ENCODE measurements at places on chromosomes 13 and 19.

DNA sequence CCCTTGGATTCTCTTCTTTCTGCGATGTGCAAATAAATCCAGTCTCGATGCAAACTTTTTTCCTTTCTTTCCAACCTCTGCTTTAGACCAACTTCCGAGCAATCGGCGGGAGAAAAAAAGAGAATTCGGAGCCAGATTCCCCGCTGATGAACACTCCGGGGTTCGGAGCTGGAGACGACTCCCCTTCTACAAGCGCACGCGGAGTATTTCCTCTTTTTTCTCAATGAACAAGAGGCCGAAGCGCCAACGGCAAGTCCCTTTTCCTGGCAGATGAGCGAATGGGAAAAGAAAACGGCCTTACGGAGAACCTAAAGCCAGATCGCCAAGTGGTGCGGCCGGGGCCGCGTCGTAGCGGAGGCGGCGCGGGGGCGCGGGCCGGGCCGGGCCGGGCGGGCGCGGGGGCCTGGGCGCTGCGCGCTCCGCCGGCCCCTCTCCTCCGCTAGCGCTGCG, 250 bp downstream of the SPRY2 start:
- peaks cover 17% of the 10 kb centered on the region for H3K4me1 ChIP-seq
- H3K36me3 ChIP-seq, result peaks cover 18% of the 10 kb centered on the region
- peak overlapping the region; percentile 81 for H3K4me3 ChIP-seq
- DNase-seq, result no peak

DNA sequence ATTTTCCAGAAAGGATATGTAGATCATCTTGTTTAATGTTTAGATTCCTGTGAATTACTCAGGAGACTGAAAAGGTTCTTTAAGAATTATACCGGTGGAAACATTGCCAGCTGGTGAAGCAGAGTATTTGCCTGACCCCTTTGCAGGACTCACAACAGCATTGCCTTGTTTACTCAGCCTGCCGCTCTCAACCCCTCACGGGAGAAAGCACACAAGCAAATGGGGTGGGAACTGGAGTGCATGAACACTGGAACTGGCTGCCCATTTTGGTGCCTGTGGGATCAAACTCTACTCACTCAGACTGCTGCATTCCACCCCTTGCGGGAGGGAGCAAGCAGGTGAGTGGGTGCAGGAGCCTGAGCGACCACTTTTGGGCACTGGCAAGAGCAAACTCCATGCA, 804.7 kb upstream of the SLITRK1 start:
- H3K27me3 ChIP-seq, result no peaks in the 10 kb centered on the region
- no peaks in the 10 kb centered on the region for H3K4me1 ChIP-seq
- no peaks in the 10 kb centered on the region for H3K36me3 ChIP-seq
- H3K4me3 ChIP-seq, result no peak overlapping the region
- H3K27ac ChIP-seq, result no peak overlapping the region

DNA sequence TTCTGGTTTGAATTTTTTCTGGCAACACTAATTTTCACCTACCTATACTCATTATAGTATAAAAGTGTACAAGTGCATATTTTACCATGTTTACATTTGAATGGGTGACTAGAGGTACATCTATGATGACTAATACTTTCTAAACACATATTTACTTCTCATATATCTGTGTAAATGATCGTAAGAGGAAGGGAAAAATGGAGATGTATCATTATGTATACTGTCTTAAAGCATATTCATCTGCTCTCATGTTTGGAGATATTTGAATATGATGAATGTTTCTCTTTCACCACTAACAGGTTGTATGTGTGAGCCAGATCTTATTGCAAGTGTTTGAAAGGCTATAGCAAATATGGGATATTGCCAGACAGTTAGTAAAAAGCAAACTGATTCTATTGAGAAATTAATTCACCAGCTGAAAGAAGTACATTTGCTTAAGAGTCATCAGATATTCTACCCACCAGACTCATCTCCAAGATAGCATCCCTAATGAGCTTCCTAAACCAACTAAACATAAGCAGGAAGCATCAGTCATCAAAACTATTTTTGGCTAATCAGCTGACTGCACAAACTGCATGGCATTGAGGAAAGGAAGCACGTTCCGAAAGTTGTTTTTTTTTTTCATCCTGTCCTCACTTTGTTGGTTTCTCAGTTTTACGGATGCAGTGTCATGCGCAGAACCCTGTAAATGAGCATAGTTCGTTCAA, 738.2 kb downstream of the GPC5 start:
- no peak overlapping the region for H3K4me3 ChIP-seq
- no peaks in the 10 kb centered on the region for H3K27me3 ChIP-seq
- H3K36me3 ChIP-seq, result no peaks in the 10 kb centered on the region
- H3K4me1 ChIP-seq, result no peaks in the 10 kb centered on the region

- H3K36me3 ChIP-seq, result no peaks in the 10 kb centered on the region
- no peak overlapping the region for H3K4me3 ChIP-seq
- H3K4me1 ChIP-seq, result no peaks in the 10 kb centered on the region
These were observed 7.2 kb downstream of the FAM216B start for GRCh38 chr13:42788601-42789000.

DNA sequence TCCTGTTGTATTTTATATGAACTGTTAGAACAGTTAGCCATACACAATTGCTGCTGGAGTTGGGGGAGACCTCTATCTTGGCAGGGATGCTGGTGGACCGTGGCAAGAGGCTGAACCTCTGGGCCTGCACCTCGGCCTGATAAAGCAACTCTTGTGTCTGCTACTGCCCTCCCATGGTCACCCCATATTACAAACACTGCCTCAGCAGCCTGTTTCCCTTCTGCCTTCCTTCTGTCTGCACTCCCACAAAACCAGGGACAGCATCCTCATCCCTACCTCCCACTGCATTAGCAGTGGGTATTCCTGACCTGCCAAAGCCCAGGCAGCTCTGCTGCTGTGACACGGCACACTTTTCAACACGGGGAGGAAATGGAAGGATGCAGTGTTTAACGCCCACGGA, 456.4 kb downstream of the FGF14 start:
- H3K27ac ChIP-seq, result no peak overlapping the region
- H3K27me3 ChIP-seq, result no peaks in the 10 kb centered on the region
- no peak overlapping the region for H3K4me3 ChIP-seq
- no peak for DNase-seq

- H3K36me3 ChIP-seq, result no peaks in the 10 kb centered on the region
- no peak overlapping the region for H3K27ac ChIP-seq
- DNase-seq, result no peak
- no peak overlapping the region for H3K4me3 ChIP-seq
These were observed 436.5 kb downstream of the KCTD12 start for GRCh38 chr13:76449716-76450115.

DNA sequence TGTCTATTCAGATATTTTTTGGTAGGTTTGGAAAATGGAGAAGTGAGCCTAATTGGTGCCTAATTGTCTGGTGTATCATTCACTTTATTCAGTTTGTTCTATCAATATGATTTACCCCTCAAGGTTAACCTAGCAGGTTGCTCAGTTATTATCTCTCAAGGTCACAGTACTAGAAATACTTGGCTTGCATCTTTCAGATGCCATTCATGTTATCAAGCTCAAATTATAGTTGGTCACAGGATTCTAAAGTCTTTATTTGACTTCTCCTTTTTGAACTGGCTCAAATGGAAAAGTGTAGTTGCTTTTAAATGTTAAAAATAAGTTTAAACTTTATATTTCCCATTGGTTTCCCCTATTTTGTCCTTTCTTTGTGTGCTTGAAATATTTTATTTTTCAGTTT, 2.6 kb downstream of the KCNRG start:
- DNase-seq, result no peak
- H3K4me1 ChIP-seq, result no peaks in the 10 kb centered on the region
- H3K4me3 ChIP-seq, result no peak overlapping the region

DNA sequence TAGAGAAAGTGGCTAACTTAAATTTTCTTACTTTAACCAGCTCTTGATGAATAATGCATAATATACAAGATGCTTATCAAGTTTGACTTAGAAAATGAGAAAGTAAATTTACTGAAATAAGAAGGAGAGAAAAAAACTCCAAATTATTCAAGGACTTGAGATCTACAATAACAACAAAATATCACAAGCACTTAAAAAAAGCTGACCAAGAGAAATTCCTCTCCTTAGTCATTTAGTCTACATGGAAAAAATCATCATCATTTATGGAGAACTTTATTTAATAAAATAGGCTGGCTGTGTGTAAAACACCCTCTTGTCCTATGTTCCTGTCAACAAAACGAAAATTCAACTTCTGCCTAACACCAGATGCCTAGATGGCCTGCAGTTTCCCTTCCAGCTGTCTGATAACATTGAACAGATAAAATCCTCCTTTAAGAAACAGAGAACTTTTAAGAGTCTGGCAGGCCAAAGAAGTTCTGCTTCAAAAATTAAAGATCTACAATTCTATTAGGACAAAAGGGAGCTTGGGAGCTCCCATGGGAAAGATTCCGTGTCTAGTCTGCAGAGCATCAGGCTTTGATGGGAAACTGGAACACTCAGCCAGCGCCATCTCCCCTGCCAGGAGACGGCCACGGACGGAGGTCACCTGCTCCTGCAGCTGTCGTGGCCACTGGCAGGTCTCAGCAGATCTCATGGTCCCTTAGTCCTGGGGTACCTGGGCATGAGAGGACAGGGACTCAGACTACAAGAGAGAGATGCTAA, 37.9 kb upstream of the ATP11A start:
- no peaks in the 10 kb centered on the region for H3K36me3 ChIP-seq
- H3K4me3 ChIP-seq, result no peak overlapping the region
- no peaks in the 10 kb centered on the region for H3K4me1 ChIP-seq
- DNase-seq, result no peak
- H3K27ac ChIP-seq, result no peak overlapping the region

DNA sequence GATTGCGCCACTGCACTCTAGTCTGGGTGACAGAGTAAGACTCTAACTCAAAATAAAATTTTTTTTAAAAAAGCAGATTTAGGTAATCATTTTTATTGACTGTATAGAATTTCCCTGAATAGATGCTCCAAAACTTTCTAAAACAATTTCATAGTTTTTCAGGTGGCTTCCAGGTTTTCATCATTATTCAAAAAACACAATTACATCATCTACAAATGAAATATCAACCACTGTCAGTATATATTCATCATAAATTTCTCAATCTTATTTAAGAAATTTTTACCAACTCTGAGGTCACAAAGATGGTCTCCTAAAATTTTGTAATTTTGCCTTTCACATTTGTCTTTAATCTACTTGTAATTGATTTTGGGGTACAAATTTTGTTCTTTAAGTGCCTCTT, 48.1 kb downstream of the ZC3H13 start:
- no peak overlapping the region for H3K4me3 ChIP-seq
- H3K36me3 ChIP-seq, result peaks cover 77% of the 10 kb centered on the region
- no peaks in the 10 kb centered on the region for H3K27me3 ChIP-seq
- no peak for DNase-seq
- no peak overlapping the region for H3K27ac ChIP-seq
- no peaks in the 10 kb centered on the region for H3K4me1 ChIP-seq

DNA sequence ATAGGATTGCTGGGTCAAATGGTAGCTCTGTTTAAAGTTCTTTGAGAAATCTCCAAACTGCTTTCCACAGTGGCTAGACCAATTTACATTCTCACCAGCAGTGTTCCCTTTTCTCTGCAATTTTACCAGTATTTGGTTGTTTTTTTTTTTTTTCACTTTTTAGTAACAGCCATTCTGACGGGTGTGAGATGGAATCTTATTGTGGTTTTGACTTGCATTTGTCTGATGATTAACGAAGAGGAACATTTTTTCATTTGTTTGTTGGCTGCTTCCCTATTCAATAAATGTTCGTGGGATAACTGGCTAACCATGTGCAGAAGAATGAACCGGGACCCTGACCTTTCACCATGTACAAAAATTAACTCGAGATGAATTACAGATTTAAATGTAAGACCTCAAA, 31.2 kb downstream of the CYP4F2 start:
- no peak overlapping the region for H3K4me3 ChIP-seq
- no peaks in the 10 kb centered on the region for H3K27me3 ChIP-seq
- no peaks in the 10 kb centered on the region for H3K36me3 ChIP-seq
- peaks cover 9% of the 10 kb centered on the region for H3K4me1 ChIP-seq
- H3K27ac ChIP-seq, result no peak overlapping the region
